ENCODE measurements at places on chromosomes 16 and 17.

- no peak for DNase-seq
These were observed 32.9 kb downstream of the SNX29 start for GRCh38 chr16:12009462-12009861.

- DNase-seq: no peak
These were observed 21.4 kb downstream of the NT5M start for GRCh38 chr17:17324616-17325015.

DNA sequence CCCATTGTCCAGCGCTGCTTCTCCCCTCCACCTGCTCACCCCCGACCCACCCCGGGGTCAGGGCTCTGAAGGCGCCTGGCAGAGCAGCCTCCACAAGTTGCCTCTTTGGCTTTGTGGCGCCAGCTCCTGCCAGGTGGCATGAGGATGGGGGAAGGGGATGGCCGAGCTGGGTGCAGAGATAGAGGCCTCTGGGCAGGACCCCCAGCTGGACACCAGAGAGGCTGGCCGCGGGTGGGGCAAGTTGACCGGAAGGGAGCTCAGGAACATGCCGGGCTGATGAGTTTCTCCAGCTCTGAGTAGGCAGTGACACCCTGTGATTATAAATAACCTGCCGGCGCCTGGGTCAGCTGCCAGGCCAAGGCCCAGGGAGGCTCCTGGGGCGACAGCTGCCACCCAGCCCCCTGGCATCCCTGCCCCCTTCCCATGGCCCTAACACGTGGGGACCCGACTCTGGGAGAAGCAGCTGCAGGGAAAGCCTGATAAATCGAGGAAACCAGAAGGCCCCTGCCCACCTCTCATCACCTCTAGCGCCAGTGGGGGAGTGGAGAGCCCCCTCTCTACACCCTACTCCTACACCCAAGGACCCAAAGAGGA lies 729 bp downstream of the P2RX5 start:
- no peak for DNase-seq

DNA sequence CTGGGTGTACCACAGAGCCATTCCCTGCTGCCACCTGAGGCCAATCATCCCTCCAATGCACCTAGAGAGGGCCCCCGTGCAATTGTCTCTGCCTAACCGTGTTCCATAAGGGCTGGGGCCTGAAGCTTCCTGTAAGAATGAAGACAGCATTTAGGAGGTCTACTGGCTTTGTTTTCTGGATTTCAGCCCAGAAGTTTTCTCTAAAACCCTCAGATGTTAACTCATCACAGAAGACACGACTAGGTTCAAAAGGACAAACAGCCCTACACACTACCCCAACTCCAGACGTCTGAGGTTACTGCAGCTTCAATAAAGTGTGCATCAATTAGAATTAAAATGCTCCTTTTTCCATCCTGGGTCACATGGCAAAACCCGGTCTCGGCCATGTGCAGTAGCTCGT lies 10.8 kb upstream of the DRG2 start:
- DNase-seq: no peak

Measured in right kidney (tissue), 9 donors.